GDM1 (cell line): ENCODE measurements at places on chromosomes 5 and 9.

- DNase-seq, result no peak
Measured at GRCh38 chr9:94826644-94827410, 100.3 kb downstream of the AOPEP start.

- DNase-seq, result peak; percentile 90
Measured at GRCh38 chr9:134403682-134404301, 77.5 kb downstream of the RXRA start.

DNA sequence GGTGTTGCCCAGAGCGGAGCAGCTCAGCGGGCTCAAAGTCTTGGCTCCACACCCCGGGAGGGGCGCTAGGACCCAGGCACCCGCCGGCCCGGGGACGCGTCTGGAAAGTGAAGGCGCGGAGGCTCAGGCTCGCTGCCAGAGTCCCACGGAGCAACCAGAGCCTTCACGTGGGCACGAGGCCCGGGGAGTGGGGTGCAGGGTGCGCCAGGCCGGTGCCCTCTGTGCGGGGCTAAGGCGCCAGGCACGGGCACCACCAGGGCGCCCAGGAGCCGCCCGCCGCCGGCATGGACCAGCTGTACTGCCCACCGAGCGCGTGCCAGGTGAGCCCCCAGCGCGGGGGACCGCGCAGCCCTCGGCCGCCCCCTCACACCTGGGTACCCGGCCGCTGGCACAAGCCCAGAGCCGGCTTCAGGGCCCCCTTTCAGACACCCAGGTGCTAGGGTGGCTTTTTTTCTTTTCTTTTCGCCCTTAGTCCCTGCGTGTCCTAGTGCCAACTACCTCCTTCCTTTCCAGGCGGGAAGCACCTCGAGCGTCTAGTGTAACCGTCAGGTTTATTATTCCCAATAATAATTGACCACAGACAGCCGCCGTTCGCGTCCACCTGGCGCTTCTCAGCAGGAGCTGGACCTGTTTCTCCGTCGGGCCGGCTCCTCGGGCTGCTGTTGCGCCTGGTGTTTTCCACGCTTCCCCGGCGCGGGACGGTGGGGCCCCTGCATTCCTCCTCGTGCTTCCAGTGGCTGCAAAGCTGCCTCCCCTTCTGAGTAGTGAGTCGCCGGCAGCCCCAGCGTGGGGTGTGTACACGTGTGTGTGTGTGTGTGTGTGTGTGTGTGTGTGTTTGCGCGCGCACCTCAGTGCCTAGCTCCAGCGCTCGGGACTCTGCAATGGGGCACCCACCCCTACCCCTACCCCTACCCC is 30.1 kb upstream of the PDE8B start:
- no peak for DNase-seq

DNA sequence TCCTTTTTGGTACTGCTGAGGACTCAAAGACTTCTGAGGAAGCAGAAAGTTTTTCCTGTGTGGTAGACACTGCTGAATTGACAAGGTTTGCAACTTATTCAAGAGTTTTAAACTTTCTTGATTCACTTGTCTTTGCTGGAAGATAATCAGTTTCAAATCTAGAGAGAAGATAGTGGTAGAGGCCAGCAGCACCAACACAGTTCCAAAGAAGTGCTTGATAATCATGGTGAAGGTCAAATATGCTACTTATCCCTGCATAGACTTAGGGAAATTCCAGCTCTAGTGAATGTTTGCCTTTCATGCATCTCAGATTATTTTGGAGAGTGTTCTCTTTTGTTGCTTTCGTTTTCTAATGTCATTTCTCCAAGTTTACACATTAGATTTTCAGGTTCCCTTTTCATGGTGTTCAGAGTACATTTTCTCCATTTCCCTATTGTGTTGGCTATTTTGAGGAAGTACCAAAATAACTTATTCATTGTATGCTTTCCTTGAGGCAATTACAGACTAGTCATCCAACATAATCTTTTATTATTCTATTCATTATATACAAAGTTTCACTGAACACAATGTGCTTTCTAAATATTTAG is 550 bp downstream of the IFNE start:
- peak; percentile 17 for DNase-seq

GRCh38 chr5:140245341-140245740 is 57.6 kb downstream of the PFDN1 start:
- peak; percentile 3 for DNase-seq

DNA sequence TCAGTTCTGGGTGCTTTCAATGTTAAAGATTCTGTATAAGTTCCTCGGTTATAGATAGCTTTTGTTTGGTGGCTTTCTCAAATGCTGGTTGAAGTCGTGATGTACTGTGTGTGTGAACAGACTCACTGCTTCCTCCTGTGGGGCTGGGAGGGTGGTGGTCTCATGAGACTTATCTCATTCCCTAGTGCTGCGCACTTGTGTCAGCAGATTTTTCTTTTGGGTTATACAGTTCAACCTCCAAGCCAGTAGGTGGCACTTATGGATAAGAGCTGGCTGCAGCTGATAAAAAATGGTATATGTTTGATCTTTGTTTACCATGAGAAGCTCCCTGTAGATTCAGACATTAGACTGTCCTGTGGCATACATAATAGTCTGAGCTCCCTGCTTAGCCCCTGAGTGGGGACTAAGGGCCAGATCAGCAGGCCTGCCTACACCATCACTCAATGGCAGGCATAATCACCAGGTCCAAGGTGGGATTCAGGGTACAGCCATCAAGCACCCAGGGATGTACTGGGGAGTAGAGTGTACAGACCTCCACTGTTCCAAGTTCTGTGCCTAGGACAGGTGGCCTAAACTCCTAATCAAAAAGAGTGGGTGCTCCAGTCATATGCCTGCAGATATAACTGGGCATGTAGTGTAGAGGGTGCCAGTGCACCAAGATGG is 174.2 kb downstream of the OXCT1 start:
- DNase-seq, result no peak

DNA sequence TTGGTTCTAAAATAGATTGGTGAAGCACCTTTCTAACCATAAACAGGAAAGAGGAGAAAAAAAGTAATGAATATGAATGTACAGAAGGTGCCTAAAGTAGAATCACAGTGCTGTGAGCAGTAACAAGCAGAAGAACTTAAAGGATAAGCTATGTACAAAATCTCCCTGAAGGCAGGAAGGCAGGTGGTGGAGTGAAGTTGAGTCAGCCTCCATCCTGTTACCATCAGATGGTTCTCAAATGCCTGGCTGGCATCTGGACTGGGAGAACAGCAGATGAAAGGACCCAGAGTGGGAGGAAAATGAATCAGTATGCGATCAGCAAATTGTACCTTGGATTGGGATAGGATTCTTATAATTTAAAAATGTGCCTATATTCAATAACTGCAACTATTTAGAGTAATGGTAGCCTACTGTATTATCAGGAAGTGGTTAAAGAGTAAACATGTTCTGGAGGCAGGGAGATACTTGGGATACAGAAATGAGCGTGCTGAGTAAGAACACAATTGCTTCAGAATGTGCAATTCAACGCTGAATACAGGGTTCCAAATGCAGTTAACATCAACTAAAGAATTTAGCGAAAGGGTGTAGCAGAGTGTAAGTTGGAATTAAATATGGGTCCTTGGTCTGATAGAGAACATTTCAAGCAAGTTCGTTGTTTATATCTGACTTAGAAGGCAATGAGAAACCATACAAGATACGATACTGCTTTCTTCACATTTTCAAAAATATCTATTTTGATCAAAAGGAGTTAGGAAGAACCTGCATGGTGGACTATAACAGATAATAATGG is 21.1 kb upstream of the FER start:
- DNase-seq, result no peak

GRCh38 chr5:81819556-81820317 is 68.8 kb upstream of the SSBP2 start:
- DNase-seq, result no peak

DNA sequence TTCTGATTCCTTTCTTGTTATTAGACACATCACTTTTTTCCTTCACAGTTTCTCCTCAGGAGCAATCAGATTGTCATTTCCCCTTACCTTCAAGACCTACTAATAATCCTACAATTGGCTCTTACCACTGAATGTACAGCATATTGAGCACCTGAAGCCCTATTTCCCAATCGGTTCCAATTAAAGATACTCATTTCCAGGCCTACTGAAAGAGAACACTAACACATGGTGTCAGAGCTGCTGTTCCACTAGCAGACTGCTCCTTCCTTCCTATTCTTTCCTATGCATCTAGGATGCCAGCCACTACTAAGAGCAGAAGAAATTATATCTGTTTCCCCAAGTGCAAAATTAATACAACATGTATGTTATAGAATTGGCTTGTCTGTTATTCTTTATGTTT is 34.6 kb downstream of the SKIC3 start:
- no peak for DNase-seq

DNA sequence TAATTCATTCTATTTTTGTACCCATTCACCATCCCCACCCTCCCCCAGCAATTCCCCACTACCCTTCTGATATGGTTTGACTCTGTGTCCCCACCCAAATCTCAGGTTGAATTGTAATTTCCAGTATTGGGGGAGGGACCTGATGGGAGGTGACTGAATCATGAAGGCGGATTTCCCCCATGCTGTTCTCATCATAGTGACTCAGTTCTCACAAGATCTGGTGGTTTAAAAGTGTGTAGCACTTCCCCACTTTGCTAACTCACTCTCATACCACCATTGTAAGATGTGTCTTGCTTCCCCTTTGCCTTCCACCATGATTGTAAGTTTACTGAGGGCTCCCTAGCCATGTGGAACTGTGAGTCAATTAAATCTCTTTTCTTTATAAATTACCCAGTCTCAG is 25.9 kb upstream of the TESK1 start:
- DNase-seq, result no peak

GRCh38 chr5:175689147-175689991 is 31.5 kb downstream of the HRH2 start:
- DNase-seq, result peak; percentile 20
